ENCODE measurements at places on chromosomes 6 and 20.
A peak's percentile ranks its signal among the peaks of the same experiment; 100 is the strongest.

GRCh38 chr6:160974304-160974771 lies 17.2 kb upstream of the MAP3K4 start:
- no peak for DNase-seq

DNA sequence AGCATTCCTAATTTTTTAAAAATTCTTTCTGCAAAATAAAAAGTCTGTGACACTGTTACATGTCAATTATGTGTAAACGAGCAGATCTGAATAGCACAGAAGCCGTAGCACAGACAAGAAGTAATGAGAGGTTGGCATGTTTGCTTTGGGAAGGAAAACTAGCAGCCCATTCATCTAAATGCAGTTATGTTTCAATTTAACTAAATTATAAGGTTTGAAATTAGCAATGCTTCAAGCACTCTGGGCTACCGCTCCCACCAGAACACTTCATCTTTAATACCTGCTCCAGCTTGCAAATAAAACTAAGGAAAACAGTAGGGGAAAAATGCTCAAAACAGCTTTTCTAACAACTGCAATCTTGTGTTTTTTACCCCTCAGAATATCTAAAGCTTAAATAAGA lies 73.9 kb downstream of the PTPRK start:
- DNase-seq, result no peak

DNA sequence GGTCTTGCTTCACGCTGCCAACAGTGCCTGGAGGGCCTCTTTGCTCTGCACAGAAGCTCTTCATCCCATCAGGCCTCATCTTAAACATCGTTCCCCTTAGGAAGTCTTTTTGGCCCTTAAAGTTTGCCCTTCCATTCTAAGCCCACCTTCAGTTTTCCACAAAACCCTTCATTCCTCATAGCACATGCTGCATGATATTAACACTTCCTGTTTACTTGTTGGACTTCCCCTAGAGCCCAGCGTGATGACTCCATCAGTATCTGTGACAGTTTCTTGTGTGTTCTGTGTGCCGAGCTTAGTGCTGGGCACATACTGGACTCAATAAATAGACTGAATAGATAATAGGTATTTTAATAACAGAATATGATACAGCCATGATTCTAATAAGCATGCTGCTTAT lies 2.2 kb downstream of the NT5DC1 start:
- no peak for DNase-seq

- DNase-seq, result no peak
Measured at GRCh38 chr6:37359039-37359438, 5.3 kb downstream of the RNF8 start.

GRCh38 chr6:133710826-133711225 lies 178.1 kb upstream of the TCF21 start:
- no peak for DNase-seq

DNA sequence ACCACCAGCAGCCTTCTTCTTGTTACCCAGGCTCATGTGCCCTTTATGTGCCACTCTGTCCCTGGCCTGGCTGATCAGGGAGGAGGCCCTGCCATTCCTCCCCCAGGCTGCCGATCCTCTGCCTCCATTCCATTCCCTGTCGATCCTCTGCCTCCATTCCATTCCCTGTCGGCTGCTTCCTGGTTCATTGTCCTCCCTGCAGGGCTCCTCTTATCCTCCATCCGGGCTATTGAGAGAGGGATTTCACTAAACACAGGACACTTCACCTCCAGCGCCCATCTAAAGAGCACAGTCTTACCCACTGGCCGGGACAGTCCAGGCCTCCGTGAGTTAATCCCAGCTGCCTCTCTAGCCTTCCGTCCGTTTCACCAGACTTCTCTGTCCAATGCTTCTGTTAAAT lies 7.7 kb upstream of the TTLL2 start:
- no peak for DNase-seq

GRCh38 chr6:25275436-25275835 lies 3.7 kb upstream of the CARMIL1 start:
- DNase-seq, result no peak

DNA sequence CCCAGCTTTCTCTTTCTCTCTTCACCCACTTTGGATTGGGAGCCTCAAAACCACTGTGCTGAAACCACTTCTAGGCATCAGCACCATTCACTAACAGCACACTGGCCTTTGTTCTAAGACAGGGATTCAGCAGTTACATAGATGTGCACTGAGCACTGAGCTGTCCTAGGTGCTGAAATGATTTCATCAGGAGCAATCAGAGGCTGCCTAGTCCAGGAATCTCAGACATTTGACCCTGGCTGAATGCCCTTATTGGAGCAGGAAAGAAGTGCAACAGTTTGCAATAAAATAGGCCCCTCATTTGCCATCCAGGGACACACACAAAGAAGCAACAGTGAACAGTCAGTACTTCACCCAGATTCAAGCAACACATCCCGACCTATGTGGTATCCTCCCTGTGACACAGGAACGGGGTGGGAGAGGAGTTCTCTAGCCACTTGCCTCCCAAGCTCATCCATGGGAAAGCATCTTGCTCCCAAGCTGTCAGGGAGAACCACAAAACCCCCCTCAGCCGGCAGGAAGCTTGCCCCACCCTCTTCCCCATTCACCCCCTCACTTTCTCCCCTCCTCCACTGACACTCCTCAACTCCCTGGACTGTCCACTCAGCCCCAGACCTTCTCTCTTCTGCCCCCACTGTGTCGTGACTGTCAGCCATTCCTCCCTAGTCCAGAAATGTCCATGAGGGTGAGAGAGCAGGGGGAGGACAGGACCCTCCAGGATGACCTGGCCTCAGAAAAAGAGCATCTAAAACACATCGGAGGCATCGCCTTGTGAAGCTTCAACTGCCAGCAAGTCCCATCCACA lies 304.4 kb downstream of the PREX1 start:
- no peak for DNase-seq

DNA sequence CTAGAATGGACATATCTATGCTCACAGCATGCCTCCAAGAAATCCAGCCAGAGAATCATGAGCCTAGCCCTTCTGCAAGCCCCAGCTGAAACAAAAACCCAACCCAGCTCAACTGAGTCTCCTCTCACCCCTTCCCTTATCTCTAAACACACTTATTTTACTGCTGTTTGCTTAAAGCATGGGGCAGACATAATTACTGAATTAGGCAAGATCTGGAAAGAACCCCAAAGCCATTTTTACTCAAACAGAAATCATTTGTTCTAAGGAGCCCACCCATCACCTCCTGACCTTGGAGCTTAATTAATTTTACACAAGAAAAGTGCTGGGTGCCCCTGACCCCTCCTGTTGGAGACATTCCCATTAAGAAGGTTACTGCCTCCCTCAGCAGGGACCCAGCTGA lies 291.6 kb downstream of the MAFB start:
- DNase-seq, result no peak

DNA sequence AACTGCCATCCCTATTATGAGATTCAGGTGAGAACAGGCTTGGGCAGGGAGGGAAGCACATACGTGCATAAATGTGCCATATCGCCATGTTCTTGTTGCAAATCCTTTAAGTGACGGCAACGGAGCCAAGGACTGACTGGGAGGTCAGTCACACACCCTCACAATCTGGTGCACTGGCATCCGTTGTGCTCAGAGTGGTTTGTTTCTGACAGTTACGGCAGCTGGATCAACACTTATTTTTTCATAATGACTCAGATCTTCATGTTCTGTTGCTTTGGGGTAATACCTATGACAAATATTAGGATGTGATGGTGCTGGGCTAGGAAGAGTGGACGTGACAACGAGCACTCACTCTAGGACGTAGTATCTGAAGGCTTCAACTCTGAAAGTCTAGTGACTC lies 56.2 kb upstream of the PREP start:
- DNase-seq, result peak; percentile 33

DNA sequence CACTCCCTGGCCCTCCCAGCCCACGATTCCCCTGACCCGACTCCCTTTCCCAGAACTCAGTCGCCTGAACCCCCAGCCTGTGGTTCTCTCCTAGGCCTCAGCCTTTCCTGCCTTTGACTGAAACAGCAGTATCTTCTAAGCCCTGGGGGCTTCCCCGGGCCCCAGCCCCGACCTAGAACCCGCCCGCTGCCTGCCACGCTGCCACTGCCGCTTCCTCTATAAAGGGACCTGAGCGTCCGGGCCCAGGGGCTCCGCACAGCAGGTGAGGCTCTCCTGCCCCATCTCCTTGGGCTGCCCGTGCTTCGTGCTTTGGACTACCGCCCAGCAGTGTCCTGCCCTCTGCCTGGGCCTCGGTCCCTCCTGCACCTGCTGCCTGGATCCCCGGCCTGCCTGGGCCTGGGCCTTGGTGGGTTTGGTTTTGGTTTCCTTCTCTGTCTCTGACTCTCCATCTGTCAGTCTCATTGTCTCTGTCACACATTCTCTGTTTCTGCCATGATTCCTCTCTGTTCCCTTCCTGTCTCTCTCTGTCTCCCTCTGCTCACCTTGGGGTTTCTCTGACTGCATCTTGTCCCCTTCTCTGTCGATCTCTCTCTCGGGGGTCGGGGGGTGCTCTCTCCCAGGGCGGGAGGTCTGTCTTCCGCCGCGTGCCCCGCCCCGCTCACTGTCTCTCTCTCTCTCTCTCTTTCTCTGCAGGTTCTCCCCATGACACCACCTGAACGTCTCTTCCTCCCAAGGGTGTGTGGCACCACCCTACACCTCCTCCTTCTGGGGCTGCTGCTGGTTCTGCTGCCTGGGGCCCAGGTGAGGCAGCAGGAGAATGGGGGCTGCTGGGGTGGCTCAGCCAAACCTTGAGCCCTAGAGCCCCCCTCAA lies at the start of gene LTA:
Gene LTA, plus strand, starts transcription at position 249 of the 871 bp plus-strand sequence. Its CDS starts 454 bp downstream, at position 703.
- DNase-seq, result peak; percentile 86

- no peak for DNase-seq
Measured at GRCh38 chr20:40812415-40812925, 123.4 kb upstream of the MAFB start.

DNA sequence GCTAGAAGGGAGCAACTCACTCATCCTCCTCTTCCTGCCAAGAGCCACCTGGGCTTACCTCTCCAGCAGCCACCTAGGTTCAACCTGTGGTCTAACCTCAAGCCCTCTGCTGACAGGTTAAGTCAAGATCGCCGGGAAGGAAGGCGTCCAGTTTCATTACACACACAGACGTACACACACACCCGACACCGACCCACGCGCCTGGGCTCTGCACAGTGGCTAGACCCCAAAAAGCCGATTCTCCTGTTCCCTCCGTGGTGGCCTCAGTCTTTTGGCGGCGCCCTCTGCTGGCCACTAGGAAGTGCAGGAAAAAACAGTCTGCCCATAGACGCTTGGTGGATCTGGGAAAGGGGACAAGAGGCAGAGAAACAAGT lies 52.8 kb downstream of the MRPL14 start:
- peak; percentile 74 for DNase-seq

DNA sequence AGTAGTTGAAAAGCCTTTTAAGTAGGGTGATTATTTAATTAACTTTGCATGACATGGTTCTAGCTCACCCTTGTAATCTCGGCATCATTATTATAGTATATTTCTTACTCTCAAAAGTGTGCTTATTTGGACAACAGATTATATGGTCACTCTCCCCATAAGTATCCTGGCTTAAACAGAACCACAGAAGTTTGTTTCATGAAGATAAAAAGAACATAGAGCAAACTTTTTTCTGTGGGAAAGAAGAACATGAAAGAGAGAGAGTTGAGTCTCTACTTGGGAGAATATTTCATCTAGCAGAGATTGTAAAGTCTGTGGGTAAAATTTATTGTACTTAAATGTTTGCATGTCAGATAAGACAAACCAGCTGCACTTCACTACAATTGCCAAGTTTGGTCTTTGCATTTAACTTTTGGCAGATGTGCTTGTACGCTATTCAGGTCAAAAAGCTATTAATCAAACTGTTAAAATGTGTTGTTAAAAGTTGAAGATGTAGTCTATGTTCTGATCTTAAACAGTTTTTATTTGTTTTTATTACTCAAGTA lies 33.4 kb upstream of the PRIM2 start:
- no peak for DNase-seq

DNA sequence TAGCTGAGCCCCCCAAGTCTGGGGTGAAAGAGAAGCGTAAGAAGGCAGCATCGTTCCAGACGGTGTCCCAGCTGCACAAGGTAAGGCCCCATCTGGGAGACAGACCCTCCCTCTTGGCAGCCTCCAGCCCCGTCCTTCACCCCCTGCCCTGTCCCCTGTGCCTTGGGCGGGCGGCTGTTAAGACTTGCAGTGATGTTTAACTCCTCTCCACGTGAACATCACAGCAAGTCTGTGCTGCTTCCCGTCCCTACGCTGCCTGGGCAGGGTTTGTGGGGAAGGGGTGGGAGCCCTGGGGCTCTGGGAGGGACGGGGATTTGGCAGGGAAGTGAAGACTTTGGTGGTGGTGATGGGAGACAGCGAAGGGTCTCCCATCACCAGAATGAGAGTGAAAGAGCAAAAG lies 34.6 kb downstream of the MYH7B start:
- no peak for DNase-seq

DNA sequence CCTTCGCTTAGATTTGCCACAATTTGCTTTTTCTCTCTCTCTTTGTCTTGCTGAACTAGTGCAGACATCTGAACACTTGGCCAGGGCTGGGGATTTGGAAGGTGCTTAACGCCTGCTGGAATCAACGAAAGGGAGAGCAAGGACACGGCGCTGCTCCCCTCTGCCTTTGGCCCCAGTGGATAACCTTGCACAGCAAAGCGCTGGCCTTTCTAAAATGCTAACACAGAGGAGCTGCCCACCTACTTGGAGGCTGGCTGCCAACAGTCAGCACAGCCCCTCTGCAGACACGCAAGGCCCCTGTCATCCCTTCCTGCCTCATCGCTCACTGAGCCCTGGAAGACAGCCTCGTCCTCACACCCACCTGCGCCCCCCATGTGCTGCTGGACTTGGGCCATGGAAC lies 37.5 kb downstream of the C20orf203 start:
- DNase-seq, result no peak

DNA sequence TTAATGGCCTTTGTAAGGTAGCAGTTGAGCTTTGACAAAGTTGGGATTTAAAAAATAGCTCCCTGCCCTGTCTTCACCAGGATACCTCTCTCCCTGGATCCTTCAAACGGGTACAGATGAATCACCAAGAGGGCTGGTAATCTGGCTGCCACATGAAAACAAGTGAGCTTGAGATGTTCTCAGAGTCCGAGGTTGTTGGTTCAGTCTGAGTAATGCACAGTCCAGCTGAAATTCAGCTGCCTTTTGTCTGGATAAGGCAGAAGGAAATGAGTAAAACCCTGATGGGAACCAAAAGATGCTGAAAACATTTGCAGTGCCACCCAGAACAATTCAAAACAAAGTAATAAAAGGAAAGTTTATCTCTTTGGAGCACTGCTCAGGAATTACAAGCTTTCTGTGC lies 86.8 kb downstream of the GJA1 start:
- DNase-seq, result no peak

DNA sequence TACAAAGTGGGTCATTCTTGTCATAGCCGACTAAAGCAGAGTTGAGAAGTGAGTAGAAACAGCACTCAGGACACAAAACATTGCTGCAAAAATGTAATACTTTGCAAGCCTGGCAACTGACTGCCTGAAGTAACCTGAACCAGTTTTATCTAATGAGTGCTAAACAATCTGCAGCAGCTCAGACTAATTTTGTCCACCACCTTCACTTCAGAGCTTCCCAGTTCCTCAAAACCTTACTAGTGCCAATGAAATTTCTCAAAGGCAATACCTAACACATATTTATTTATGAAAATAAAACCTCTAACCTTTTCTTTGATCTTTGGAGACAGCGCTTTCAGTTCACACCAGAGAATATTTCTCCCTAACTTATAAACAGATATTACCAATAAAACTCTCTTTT lies 56.7 kb upstream of the FKBP1C start:
- no peak for DNase-seq

- no peak for DNase-seq
Measured at GRCh38 chr6:167056370-167056769, 57.2 kb downstream of the CEP43 start.

Data from activated CD4-positive, alpha-beta T cell treated with anti-CD3 and anti-CD28 coated beads, Interleukin-2, amount 50 U/mL, for 48 hours (primary cell).